ENCODE measurements at places on chromosomes 12 and 14.
A peak's percentile ranks its signal among the peaks of the same experiment; 100 is the strongest.

GRCh38 chr12:79514730-79515529, 175.8 kb downstream of the PAWR start:
- DNase-seq: peak; percentile 25

GRCh38 chr14:26596543-26597061, 1.2 kb downstream of the NOVA1 start:
- no peak for DNase-seq

DNA sequence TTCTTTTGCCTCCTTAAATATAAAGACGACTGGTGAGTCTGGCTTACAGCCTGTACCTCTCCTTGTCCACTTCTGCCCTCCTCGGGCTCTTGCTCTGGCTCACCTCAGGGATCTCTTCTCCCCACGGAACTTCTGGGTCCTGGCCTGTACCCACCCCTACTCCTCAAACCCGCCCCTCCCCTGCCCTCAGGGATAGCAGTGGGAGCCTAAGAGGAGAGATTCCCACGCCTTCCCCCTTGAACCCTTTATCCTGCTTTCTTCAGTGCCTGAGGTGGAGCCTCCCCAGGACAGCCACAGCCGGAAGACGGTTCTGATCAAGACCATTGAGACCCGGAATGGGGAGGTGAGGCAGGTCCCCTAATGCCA, 2.7 kb downstream of the PRPH start:
- no peak for DNase-seq

DNA sequence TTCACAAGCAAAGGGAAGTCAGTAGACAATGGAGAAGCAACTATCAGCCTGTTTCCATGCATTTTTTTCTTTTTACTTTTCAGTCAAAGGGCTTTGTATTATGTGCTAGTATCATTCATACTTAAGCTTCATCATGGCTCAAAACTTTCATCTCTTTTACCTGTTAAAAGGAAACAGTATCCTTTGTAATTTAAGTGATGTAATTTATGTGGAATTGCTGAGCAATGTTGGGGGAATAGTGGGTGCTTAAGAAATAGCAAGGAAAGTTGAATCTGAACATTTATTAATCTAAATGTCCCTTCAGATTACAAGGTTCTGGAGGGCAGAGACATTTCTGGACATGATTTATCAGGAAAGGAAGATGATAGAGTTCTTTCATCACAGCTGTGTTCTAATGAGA, 915.3 kb downstream of the VRK1 start:
- no peak for DNase-seq

GRCh38 chr12:65257986-65258385, 20.5 kb upstream of the MSRB3 start:
- DNase-seq: no peak

DNA sequence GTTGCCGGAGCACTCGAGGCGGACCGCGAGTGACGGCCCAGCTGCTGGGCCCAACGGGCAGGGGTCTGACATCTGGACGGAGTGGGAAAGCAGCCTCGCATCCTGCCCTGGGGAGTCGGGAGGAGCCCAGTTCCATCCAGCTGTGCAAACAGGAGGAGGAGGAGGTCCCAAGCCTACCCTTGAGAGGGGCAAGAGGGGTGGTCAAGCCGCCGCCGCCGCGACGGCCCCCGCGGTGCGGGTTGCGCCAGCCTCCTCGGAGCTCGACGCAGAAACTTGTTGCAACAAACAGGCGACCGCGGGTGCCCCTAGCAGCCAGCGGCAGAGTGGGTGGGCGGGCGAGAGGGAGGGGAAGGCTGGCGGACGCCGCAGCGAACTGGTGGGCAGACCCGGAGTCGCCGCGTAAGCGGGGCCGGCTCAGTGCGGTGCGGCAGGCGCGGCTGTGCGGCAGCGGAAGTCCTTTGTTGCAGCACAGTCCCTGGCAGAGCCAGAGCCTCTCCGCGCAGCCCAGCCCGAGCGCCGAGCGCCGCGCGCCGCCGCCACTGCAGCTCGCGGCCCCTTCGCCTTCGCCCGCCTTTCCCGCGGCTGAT, at the start of gene ZBTB1:
TSS of gene ZBTB1 (plus strand) at position 461 of the 587 bp plus-strand sequence. CDS start 16,735 bp downstream, outside the sequence.
- DNase-seq: peak; percentile 90

DNA sequence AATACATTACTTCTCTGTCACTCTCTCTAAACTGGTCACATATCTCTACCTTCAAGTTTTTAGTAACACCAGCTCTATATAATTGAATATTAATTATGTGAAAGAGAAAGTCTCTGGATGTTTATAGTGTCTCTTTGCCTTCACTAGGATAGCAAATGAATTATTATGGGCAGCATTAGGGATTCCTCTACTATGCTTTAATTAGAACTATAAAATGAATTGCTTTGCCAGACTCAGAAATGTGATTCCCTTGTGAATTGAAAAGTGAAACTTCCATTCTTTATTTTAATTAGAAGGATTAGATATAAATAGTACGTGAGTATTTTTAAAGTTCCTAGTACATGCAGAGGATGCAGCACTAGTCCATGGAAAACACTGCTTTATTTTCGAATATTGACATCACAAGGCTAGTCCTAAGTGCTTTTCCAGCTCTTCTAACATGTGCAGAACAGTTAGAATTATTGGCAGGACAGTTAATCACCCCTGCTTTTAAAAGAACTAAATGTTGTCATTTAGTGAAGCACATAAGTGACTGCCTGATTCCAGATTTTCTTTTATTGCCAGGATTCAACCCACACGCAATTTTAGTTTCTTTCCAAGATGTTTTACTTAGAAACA, 23.0 kb upstream of the REP15 start:
- DNase-seq: no peak

GRCh38 chr14:39991041-39991440, 558.8 kb upstream of the FBXO33 start:
- no peak for DNase-seq

DNA sequence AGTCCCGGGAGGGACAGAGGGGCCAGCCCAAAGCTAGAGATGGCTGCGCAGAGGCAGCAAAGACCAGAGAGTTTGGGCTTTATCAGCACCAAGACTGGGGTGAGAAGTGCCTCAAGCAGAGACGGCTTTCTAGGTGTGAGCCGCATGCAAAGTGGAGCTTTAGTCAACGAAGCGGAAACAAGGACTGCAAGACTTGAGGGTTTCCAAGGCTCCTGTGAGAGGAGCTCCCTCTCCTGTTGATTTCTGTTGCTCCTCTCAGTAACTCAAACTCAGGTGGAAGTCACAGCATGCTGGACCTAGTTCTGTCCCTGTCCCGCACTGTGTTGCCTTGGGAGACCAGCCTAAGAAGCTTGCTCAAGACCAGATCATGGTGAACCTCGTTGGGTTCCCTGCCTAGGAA, 327.8 kb downstream of the MED13L start:
- no peak for DNase-seq
